Stimulated activated CD4-positive, alpha-beta T cell treated with anti-CD3 and anti-CD28 coated beads, Interleukin-15, amount 100 ng/mL, for 24 hours (primary cell): ENCODE measurements at places on chromosomes 2 and 18.

DNA sequence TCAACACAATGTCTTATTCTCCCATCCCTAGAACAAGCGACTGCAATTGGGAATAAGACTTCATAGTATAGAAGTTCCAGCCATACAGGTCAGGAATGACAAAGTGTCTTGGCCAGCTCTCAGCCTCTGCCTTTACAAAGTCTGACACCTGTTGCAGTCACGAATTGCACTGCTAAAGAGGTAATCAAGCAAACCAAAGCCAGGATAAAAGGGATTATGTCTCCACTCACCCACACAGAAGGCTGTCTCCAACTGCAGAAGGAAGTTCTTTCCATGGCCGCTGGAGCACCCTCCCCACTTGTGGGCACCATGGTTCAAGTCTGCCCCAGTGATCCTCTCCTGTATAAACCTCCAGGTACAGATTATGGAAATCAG lies 114.8 kb upstream of the PKDCC start:
- no peak for DNase-seq

DNA sequence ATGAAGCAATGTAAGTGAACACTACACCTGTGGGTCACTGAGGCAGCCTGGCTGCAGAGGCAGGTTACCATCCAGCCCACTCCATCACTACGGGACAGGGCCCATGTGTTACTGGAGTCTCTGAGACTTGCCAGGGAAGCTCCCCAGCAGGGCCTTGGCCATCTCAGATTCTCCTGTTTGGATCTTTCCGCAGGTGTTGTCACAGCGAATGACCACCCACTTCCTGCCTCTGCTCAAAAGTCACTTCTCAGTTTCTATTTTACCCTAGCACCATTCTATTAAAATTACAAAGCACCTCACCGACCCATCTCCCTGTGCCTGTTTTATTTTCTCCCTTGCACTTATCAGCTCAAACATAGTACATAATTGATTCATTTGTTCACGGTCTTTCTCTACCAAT lies 34.5 kb upstream of the L3MBTL4 start:
- DNase-seq, result no peak

GRCh38 chr2:106701203-106702022 lies 184.6 kb downstream of the ST6GAL2 start:
- no peak for DNase-seq

DNA sequence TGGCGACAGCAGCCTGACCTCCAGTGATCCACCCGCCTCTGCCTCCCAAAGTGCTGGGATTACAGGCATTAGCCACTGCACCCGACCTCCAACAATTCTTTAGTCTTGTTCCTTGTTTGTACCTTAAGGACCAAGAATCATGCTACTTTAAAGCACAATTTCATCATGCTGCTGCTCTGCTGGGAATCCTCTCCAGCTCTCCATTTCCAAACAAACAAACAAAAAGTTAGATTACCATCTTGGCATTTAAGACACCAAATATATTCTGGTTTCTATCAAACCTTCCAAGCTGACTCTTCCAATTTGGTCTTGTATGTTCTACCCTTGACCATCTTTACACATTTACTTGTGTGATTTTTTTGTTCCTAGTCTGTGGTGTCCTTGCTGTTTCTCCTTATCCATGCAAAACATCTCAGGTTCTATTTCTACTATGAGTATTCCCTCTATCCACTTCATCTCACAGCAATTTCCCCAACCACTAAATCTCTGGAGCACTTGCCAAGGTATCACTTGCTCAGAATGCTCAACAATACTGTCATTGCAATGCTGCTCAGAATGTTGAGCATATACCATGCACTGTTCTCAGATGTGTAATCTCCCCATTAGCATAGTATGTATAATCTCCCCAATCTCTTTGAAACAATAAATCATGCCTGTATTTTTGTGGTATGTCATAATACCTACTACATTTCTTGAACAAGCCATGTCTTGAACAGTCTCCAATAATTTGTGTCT lies 73.2 kb upstream of the GALNT5 start:
- no peak for DNase-seq

GRCh38 chr2:2098458-2099167 lies 232.5 kb downstream of the MYT1L start:
- no peak for DNase-seq

GRCh38 chr18:39527465-39527864 lies 1961.9 kb upstream of the CELF4 start:
- no peak for DNase-seq

GRCh38 chr2:234249873-234250272 lies 199.4 kb downstream of the SPP2 start:
- no peak for DNase-seq

GRCh38 chr2:21782866-21783265 lies 659.1 kb downstream of the TDRD15 start:
- no peak for DNase-seq

- peak; percentile 88 for DNase-seq
These were observed at the start of gene GPR35 for GRCh38 chr2:240624950-240625621. Gene GPR35 (plus strand): TSS chr2:240625480. CDS start chr2:240629953, 4,473 bp downstream.

GRCh38 chr2:233965032-233965603 lies 47.9 kb downstream of the TRPM8 start:
- DNase-seq, result no peak

DNA sequence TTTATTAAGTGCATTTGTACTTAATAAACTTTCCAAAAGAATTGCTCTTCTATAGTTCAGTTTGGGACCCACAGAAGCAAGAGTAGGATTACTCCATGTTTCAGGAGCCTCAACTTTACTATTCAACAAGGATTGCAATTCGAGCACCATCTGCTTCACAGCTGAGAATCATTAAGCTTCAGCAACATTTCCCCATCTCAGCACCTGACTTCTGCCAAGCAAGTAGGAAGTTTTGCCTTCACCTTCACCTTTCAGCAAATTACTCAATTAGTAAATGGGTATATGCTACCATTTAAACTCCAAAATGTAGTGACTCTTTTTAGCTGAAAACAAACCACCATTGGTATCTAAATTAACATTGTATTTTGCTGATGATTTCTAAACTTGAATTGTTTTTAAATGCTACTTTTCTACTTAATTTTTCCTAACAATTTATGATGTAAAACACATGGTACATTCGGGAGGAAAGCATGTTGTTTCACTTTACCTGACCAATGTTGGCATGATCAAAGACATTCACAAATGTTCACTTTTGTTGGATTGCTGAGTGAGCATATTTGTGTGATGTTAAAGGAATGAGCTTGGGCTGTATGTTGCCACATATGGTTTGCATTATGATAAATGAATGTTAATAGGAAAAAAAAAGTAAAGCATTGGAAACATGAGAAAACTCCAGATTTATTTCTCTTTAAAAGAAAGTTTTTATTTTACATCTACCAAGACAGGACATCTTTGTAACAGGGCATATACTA lies 159.2 kb downstream of the GULP1 start:
- DNase-seq, result no peak

GRCh38 chr18:55549474-55550104 lies 38.4 kb downstream of the TCF4 start:
- DNase-seq, result no peak

DNA sequence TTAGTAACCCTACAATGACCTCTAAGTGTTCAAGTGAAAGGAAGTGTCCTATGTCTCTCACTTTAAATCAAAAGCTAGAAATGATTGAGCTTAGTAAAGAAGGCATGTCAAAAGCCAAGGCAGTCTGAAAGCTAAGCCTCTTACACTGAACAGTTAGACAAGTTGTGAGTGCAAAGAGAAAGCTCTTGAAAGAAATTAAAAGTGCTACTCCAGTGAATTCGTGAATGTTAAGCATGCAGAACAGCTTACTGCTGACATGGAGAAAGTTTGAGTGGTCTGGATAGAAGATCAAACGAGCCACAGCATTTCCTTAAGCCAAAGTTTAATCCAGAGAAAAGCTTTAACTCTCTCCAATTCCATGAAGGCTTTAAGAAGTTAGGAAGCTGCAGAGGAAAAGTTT lies 373.7 kb downstream of the NR4A2 start:
- DNase-seq, result no peak

DNA sequence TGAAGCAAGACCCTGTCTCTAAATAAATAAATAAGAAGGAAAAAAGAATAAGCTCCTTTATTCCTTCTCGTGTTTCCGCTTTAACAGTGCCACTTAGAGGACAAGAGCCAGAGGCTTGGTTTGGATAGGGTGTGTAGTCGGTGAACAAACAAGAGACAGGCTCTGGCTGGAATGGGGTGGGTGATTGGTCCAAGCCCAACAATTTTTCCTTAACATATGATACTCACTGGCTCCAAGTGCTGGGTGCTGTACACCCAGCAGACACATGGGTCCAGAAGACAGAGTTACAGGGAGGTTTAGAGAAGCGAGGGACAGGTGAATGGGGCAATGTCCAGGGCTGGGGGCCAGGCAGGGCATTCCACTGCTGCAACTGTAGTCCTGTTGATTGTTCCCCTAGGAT lies 77.8 kb downstream of the NCAPH start:
- no peak for DNase-seq

- DNase-seq, result no peak
These were observed 196.5 kb downstream of the MYO1B start for GRCh38 chr2:191441496-191442214.

GRCh38 chr18:63138436-63139340 lies 180.9 kb downstream of the BCL2 start:
- peak; percentile 54 for DNase-seq

DNA sequence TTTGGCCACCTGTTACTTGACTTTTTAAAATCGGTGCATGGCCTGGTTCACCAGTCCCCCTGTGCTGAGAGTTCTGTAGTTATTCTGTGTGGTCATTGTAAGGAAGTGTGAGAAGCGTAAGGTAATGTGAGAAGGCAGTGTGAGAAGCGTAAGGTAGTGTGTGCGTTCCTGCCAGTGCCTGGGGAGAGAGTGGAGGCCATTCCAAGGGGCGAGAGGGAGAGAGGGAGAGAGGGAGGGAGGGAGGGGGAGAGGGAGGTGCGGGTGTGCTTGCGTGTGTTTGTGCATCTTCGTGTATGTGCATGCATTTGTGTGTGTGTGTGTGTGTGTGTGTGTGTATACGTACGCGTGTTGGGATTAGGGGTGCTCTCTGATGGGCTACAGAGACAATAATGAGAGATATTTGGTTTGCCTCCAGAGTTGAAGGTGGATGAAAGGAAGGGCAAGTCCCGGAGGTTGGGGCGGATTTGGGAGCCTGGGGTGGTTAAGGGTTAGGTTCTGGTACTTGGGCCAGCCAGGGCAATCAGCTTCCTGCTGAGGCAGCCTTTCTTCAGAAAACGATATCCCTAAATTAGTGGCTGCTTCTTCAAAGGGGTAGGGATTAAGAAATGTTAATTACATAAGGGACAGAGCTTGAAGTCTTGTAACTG lies 53.7 kb downstream of the SGPP2 start:
- DNase-seq, result no peak

DNA sequence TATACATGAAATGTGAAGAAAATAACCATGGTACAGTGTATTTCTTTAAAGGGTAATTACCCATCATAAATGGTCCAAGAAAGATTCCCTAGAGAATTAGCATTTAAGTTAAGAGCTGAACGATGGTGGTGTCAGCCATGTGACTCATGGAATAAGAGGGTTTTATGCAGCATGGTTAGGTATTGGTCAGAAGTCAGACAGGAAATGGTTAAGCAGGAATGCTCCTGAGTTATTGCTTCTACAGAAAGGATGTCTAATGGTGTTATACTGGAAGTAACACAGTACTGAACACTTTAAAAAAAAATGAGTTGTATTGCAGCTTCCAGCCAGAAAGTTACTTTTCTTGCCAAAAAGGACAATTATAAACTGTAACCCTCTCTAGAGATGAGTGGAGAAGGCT lies 72.7 kb upstream of the UBE2E3 start:
- no peak for DNase-seq

- DNase-seq, result no peak
These were observed 40.2 kb downstream of the CWC22 start for GRCh38 chr2:179966778-179967394.

DNA sequence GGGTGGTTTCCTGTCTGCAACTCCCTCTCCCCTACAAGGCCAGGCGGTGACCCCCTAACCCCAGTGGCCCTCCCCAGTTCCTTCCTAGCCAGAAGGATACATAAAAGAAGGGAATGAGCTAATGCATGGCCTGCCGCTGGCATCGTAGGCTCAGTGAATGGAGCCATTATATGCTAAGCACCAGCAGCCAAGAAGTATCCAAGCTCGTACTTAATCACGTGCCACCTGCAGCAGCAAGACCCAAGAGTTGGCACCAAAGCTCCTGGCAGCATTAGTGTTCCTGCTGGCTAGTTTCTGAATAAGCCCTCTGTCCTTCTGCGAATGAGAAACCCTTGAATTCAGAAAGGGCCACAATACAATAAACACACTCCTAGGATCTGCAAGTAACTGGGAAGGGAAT lies 4.3 kb downstream of the DBI start:
- no peak for DNase-seq

DNA sequence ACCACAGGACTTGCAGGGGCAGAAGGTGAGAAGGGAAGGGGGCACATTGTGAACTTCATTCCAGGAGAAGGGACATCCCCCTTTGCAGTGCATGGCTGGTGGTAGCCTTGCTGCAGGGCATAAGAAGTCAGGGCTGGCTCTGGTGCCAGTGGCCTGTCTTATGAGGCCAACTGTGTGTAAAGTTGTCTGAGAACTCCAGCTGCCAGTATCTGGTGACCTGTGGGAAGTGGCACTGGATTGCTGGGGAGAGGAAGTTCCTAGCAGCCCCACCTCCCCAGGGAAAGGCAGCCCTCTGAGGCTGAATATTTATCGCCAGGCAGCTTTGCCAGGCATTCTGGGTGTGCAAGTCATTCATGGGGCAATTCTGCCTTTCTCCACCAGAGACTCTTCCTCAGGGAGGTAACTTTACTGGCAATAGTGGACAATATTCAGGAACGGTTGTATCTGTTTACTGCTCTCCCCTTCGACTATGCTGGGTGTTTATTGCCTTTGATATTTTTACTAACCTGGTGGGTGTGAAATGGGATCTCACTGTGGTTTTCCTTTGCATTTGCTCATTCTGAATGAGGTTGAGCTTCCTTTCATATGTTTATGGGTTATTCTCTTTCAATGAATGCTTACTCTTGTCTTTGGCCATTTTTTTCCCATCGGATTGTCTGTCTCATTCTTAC lies 12.3 kb downstream of the TRPM8 start:
- no peak for DNase-seq

DNA sequence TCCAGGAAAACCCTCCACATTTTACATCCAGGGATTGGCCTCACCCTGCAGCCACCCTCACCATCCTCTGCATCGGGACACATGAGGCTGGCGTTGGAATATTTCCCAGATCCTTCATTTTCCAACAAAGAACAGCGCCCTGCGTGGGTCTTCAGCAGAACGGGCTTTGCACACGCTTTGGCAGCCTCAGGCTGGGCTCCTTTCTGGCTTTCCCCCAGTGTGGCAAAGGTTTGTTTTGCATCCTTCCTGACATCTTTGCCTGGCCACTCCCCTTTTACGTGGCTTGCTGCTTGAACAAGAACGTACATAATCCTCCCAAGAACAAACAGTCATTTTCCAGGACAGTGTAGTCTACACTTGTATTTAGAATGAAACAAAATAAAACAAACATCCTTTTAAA lies 25.6 kb upstream of the GREB1 start:
- DNase-seq, result no peak

GRCh38 chr2:111944531-111945210 lies 46.3 kb downstream of the MERTK start:
- peak; percentile 14 for DNase-seq
